CD4-positive, CD25-positive, alpha-beta regulatory T cell (primary cell): ENCODE measurements at places on chromosomes 7 and 10.

- no peak for DNase-seq
These were observed 422 bp downstream of the AP1S1 start for GRCh38 chr7:101154693-101155102.

DNA sequence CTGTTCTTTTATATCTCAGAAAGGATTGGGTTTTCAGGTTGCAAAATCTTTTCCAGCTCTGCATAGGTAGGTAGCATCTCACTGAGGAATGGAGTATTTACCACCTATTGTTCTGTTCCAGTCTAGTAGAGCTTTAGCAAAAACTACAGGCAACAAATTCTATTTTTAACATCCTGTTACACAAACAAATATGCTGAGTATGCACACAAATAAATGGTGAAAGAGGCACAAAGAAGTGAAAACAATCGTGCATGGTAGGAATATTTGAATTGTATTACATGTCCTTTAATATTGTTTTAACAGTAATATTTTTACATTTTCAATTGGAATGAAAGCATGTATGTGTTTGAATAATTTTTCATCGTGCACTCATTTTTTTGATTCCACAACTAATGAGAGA, 14.5 kb upstream of the MIOS start:
- DNase-seq: no peak

GRCh38 chr10:78199005-78199725, 165.5 kb downstream of the RPS24 start:
- DNase-seq: no peak

GRCh38 chr7:47937065-47937687, 11.1 kb downstream of the PKD1L1 start:
- DNase-seq: no peak

DNA sequence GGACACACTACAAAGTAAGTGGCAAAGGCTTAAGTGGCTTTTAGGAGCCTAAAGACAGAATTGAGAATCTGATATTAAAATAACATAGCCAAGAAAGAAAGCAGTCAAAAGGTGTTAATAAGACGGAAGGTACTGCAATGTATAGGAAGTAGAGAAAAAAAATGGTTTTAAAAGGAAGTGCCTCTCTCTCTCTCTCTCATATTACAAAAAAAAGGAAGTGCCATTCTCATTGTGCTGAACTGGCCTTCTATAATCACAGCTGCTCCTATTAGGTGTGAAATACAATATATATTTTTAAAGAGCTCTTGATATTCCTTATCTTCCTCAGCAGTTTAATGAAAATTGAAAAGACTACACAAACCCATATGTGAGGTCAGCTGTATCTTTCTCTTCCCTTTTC, 199.4 kb upstream of the NPVF start:
- no peak for DNase-seq

- no peak for DNase-seq
These were observed 317.0 kb downstream of the CACNA2D1 start for GRCh38 chr7:82126576-82126975.

- peak; percentile 64 for DNase-seq
These were observed 721 bp downstream of the CCNJ start for GRCh38 chr10:96043893-96044715.

GRCh38 chr7:121739465-121739864, 133.5 kb upstream of the PTPRZ1 start:
- DNase-seq: no peak

DNA sequence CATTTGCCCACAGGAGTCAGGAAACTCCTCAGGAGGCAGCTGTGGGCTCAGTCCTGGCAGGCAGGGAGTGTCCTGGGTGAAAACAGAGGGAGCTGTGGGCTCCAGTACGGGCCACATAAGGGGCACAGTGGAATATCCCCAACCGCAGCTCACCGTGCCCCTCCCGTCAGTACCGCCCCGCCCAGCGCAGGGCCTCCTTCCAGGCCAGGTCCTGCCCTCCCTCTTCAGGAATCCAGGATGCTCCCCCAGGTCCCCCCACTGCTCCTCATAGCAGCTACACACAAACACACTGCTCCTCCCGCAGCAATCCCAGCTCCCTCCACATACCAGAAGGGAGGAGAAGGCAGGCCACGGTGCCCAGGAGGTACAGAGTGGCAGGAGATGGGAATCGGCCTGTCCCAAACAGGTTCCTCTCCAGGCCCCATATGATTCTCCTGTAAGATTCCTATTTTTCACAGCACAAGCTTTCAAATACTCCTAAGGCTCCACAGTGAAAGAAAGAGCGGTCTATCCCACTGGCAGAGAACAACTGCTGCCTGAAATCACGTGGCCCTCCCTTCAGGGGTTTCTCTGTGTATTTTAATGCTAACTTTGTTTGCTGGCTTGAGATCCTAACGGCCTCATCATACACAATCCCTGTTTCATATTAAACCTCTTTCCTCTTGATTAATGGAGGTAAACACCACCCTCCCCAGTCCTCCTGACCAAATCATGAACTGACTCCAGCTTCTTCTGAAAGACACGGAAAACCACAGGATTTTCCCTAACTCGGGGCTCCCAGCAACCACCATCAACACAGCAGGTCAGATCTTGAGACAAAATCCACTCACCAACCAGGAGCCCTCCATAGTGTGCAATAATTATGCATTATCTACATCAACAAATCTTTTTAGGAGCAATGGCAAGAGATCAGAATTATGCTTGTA, 178.7 kb downstream of the TNS3 start:
- DNase-seq: no peak

- no peak for DNase-seq
These were observed 26.3 kb upstream of the WDR11 start for GRCh38 chr10:120824881-120825309.

DNA sequence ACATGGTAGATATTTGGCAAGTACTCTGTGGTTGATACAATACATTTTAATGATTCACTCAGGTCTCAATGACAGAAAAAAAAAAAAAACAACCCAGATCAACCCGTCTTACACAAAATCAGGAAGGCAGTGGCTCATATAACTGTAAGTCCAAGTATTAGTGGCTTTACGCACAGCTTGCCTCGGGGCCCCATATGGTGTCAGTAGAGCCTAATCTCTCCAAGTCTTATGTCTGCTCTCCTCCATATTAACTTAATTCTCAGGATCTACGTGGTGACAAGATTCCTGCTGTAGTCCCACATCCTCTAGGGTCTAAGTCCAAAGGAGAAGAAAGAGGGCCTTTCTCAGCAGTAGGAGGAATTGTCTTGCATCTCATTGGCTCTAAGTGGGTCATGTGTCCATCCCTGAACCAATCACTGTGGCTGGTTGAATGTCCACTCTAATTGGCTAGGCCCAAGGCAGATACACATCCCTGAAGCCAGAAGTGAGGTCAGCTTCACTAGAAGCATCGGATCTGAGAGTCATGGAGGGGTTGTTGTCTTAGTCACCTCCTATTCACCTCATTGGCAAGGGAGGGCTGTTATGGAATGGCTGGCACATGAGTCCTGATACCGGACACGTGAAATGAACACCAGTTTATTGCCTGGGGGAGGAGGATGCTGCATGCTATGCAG, 20.5 kb upstream of the PLPP4 start:
- no peak for DNase-seq

- no peak for DNase-seq
These were observed 32.1 kb downstream of the PRKG1 start for GRCh38 chr10:51106311-51106945.

DNA sequence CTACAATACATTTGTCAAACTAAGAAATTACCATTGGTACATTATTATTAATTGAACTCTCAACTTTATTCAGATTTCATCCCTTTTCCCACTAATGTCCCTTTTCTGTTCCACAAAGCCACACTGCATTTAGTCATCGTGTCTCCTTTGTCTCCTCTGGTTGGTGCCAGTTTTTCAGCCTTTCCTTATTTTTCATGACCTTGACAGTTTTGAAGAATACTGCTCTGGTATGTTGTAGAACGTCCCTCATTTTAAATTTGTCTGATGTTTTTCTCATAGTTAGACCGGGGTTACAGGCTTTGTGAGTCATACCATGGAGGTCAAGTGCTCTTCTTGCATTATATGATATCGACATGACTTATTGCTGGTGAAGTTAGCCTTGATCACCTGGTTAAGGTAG, 173.3 kb upstream of the AGK start:
- no peak for DNase-seq

- no peak for DNase-seq
These were observed 8.1 kb downstream of the IL2RA start for GRCh38 chr10:6053816-6054631.

GRCh38 chr10:1746796-1747195, 9.5 kb upstream of the ADARB2 start:
- no peak for DNase-seq

DNA sequence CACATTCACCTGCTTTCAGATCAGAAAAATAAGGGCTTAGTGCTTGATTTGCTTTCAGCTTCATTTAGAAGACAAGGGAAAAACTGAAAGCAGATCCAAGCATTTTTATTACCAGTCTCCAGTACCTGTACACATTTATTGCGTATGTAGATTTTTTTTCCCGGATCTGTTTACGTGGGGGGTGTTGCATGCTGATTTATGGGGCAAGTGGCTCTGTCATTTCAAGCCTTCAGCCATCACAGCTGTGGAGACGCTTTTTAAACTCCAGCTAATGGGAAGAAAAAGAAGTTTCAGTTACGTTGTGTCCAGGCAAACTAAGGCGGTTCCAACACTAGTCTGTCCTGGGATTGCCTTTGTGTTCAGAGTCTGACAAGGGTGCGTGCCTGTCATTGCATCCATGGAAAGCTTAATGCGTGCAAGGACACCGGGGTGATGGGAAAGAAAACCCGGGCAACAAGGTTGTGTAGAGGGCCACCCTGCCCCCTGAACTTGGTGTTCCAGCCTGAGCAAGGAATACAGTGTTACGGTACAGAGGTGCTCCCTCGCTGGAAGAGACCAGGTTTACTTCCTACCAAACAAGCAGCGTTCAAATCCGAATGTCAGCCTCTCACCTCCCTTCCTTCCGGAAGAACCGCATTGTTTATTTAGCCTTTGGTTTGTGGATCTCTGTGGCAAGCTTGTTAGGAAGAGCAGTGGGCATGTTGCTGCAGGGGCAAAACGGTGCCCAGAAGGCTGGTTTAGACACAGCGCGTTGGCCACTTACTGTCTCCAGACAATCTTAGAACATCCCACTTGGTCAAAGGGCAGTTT, 128.2 kb downstream of the FGFR2 start:
- no peak for DNase-seq

DNA sequence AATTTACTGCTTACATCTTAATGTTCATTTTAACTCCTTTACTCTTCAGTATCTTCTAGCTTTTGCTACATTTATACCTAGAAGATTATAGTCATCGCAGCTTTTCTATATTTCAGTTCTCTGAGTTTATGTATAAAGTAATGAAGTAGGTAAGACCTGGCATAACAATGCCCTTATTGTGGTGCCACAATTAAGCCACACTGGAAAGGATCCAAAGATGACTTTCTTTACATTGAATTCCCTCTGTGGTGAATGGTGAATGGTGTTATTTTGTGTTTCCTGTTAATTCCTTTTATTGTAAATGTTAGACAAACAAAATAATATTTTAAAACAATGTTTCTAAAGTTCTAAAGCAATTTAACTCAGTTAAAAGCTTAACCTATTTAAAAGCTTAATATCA, 36.2 kb downstream of the SEMA3D start:
- DNase-seq: no peak

DNA sequence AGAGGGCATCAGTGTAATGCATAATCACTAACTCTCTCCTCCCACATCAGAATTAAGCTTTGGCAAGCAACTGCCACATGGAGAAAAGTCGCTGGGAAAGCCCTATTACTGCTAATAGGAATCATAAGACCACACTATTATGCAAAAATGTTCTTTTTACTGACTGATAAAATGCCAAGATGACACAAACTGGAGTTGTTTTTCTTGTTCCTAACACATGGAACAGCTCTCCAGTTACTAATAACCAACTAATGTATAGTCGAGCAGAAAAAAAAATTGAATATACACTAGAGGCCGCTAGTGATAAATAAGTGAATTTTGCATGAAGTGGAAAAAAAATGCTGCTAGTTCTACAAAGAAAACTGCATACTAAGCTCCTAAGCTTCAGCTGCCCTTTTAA, 165.6 kb downstream of the TPK1 start:
- no peak for DNase-seq

GRCh38 chr7:1988533-1988930, 244.2 kb downstream of the MAD1L1 start:
- DNase-seq: no peak

DNA sequence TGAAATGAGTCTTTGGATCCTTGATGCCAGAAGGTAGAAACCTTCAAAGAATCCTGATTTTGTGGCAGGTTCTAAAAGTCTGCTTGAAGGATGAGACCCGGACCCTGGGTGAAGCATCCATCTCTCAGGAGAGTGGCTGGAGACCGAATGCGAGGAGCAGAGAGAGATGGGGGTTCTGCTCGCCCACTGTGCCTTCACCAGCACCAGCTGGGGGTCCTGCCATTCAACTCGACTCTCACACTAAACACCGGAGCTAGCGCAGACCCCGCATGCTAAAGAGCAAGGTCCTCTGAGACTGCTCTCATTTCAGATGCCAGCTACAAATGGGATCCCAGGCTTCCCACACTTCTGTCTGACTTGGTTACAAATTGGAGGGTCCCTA, 218.4 kb downstream of the GLRX3 start:
- DNase-seq: no peak

- DNase-seq: no peak
These were observed 14.0 kb upstream of the ARPC1A start for GRCh38 chr7:99311702-99312101.

DNA sequence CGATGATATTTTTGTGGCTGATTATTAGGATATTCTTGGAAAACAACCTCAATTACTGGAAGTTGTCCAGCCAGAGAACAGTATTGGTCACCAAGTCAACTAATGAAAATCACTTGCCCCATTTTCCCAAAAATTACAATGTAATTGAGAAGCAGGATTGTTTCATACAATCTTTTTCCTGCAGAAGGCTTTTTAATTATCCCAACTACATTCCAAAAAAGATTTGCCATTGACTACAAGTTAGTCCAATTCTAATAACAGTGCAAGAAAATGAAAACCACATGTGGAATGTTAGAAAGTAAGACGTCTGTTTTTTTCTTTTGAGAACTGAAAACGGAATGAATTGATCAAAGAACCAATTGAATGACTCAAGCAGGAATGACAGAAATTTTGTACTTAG, 1195.8 kb downstream of the SORCS1 start:
- no peak for DNase-seq

DNA sequence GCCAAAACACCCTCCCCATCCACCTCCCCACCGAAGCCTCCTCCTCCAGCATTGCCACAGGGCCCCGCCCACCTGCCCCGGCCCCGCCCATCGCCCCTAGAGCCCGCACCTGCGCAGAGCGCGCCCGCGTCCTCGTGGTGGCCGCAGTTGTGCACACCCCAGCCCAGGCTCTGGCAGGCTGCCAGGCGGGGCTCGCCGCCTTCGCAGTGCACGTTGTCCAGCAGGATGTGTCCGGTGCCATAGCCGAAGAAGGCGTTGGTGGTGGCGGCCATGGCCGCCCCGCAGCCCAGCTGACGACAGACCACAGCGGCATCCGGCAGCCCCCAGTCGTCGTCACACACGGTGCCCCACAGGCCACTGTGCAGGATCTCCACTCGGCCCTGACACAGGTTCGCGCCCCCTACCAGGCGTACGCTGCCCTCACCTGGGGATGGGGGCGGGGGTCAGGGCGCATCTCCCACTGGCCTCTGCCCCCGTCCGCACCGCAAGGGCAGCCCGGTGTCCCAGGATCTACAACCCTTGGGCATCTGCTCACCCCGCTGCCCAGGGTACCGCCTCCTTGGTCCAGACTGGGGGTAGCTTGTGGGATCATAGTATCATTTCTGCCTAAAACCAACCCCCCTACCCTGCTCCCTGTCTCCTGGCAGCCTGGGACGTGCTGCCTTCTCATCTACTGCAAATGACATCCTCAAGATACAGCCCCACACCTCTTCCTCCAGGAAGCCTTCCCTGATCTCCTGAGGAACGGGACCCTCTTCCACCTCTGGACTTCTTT, 11.9 kb downstream of the SSC4D start:
- peak; percentile 83 for DNase-seq

- DNase-seq: no peak
These were observed 18.6 kb downstream of the NPFFR1 start for GRCh38 chr10:70265032-70265689.
